ENCODE measurements at places on chromosomes 16 and 17.

DNA sequence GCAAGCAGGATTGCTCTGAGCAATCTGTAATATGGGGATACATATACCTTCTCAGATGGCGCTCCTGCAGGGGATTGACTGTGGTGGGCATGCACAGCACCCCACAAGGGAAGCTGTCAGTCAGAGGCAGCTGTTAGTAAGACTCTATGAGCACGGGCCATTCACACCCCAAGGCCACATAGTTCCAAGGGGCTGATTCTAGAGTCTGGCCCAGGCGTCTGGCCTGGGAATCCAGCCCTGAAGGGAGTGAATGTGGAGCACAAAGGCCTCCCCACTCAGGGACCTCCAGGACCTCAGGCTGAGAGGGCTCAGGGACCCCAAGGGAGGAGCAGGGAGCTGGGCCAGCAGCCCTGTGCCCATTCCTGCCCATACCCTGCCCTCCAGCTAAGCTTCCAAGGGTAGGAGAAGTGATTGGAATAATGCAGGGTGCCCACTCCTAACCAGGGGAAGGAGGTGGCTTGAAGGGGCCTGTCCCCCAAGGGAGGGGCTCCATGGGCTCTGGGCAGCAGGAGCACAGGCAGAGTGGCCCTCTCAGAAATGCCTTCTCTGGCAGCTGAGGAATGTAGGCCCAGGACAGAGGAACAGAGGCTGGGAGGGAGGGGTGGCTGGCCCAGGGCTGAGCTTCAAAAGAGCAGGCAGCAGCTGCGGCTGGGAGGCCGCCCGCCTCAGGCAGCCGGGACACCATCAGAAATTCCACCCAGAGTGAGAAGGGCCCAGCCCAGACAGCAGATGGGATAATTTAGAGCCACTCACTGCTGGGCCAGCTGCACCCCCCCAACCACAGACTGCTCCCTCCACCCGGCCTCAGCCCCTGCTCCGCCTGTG, 48.9 kb upstream of the MRPS23 start:
- no peak for DNase-seq

- DNase-seq = no peak
Observed at GRCh38 chr17:38421871-38422827, 6.1 kb upstream of the ARHGAP23 start.

DNA sequence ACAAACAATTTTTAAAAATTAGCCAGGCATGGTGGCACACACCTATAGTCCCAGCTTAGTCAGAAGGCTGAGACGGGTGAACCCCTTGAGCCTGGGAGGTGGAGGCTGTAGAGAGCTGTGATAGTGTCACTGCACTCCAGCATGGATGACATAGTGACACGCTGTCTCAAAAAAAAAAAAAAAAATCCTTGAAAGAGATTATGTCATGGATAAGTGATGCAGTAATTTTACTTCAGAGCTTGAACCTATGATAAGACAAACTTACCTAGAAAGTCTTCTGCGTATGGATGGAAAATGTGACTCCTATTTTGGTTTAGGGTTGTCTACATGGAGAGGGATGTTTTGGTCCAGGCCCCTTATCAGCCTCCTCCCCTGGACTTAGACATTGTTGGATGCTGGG, 51.8 kb downstream of the ELAC2 start:
- DNase-seq = no peak

DNA sequence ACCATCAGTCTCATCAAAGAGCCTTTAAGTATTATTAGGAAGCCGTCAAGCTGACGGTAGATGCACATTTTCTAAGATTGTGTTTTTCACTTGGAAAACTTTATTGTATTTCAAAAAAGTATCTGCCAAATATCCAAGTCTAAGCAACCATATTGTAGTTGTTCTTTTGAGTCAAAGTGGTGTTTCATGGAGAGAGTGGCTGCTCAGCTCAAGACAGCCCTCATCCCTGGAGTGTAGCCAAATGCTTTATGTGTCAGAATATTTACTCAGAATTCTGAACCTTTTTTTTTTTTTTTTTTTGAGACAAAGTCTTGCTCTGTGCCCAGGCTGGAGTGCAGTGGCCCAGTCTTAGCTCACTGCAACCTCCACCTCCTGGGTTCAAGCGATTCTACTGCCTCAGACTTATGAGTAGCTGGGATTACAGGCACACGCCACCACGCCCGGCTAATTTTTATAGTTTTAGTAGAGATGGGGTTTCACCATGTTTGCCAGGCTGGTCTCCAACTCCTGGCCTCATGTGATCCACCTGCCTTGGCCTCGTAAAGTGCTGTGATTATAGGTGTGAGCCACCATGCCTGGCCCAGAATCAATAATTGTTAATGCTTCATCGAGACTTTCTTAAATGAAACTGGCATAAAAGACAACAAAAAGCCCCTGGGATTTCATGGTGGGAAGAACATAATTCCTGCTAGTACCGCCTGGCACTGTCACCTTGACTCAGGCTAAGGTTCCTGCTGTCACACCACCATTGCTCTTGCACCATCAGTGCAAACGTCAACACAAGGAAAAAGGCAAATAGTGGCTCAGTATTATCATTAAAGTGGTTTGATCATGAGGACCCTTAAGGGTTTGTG, 45.5 kb downstream of the PRKCA start:
- peak; percentile 57 for DNase-seq

DNA sequence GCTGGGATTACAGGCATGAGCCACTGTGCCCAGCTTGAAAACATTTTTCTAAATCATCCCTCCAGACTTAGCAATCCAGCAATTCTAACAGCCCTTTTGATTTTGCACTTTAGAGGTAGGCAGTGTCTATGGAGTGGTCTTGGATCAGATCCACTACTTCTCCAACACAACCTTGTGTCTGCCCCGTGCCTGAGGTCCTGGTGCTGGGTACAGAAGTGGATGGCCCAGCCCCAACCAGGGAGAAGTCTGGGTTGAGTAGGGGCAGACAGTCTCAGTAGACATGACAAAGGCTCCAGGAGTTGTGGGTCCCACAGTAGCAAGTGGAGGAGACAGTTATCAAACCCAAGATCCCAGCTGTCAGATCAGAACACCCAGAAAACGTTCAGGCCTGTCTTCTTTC, 71.9 kb upstream of the CACNG5 start:
- DNase-seq = no peak

- DNase-seq = no peak
Observed at GRCh38 chr17:13576661-13577526, 24.8 kb downstream of the HS3ST3A1 start.

DNA sequence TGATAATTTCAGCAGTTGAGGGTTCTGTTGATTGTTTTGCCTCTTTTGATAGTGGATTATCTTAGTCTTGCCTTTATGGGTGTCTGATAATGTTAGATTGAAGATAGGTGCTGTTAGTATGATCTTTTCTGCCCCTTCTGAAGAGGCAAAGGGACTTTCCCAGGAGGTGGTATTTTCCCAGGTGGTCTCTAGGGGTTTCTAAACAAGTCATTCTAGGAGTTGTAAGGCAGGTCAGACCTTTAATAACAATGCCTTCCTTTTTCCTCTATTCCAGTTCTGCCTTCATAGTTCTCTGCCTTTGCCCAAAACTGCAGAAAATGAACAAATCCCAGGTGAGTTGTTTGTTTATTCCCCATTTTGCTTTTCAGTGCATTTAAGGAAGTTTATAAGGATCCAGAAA, 4.3 kb downstream of the ZFP1 start:
- no peak for DNase-seq

DNA sequence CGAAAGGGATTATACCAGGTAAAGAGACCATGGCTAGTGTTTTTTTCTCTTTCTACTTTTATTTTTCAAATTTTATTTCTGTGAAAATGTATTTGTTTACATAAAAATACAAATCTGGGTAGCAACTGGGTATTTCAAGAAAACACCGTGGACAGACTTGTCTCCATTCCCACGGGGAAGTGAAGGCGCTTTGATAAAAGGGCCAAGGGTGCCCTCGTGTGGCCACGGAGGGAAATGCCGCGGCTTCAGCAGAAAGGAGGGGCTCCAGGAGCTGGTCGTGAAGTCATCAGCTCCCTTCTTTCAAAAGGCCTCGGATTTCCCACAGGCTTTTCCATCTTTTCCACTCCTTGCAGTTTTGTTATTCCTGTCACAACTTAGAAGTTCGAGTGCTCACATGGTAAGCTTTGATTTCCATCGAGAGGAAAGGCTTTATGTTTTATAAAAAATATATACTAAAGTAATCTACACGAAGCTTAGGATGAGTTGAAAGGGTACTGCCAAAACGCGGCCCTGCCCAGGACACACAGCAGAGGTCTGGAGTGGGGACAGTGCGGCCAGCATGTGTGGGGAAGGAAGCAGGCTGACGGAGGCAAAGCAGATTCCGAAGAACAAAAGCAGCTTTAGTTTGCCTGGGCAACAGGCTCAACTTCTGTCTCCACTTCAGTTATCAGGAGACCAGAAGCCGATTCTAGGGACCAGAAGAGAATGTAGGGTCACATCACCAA, 15.3 kb upstream of the MNT start:
- DNase-seq = peak; percentile 61

- no peak for DNase-seq
Observed at GRCh38 chr17:67043283-67043682, 1.1 kb upstream of the CACNG1 start.

DNA sequence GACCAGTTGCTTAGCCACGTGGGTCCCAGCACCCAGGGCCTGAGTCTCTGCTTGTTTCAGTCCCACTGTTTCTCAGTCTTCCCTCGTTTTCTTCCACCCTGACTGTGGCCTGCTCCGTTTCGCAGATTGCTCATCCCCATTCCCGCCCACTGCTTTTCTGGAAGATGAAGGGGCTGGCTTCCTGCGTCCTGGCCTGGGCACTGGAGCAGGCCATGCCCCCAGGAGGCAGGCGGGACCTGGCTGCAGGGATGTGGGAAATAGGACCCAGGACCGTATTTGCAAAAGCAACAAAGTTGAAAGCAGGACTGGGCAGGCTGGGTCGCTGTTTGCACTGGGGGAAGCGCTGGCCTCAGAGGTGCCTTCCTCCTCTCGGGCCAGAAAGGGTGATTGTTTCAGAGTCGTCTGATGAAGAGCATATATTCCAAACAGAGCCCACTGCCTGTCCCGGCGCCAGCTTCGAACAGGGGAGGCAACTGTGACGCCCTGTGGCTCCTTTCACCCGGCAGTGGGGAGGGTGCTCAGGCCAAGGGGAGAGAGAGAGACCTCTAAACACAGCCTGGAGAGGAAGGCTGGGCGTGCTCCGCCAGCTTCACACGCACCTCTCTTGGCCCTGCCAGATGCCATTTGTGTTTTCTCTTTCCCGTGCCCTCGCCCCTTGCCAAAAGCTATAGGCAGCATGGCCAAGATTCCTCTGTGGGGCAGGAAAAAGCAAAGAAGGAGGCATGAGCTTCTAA, 108.6 kb downstream of the CMIP start:
- no peak for DNase-seq

- no peak for DNase-seq
Observed at GRCh38 chr16:48811478-48811877, 201.5 kb upstream of the N4BP1 start.

GRCh38 chr17:38893607-38894006, 23.7 kb downstream of the LASP1 start:
- no peak for DNase-seq

GRCh38 chr17:79075446-79075750, 774 bp downstream of the ENGASE start:
- DNase-seq = no peak

- peak; percentile 5 for DNase-seq
Observed at GRCh38 chr17:7809086-7809790, 24.8 kb upstream of the KDM6B start.

- DNase-seq = no peak
Observed at GRCh38 chr16:75019007-75019406, 20.2 kb downstream of the ZNRF1 start.

GRCh38 chr16:11672206-11673090, 4.2 kb downstream of the SNN start:
- DNase-seq = no peak

DNA sequence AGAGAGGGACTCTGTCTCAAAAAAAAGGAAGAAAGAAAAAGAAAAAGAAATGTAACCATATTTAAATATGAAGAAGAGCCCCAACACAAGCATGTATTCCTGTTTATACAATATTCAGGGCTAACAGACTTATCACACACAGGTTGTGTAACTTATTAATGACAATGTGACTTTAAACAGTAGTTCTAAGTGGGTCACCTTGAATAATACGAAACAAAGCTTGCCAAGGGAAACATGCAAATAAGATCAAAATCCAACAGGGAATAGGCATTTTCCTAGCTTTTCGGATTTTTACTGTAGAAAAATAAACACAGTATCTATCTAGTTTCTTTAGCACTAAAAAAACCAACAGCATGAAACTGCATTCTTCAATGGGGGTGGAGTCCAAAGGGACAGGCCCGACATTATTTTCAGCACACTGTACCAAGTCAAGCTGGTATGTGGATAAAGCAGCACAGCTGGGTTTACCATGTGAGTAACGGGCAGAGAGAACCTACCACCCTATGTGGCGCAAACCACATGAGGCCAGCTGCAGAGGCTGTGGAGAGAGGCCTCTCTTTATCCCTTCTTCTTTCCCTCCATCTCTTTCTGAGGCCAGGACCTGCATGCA, 45.3 kb downstream of the TOM1L2 start:
- no peak for DNase-seq

GRCh38 chr16:67236563-67237395, 9.8 kb downstream of the TMEM208 start:
- peak; percentile 17 for DNase-seq

DNA sequence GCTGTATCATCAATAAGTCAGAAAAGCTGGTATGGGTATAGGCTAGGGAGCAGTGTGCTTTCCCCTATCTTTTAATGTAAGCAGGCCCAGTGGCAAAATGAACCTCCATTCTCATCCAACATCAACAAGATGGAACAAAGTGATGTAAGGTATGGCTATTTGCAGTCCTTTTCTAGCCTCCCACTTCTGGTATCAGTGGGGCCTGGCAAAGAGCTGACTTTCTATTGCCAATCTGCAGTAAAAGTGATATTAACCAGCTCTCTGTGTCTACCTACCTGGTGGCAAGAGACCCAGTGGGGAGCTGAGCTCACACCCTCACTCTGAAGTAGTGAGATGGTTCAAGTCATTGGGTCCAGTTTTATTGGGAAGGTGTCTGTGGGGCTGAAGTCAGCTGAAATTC, 1492.6 kb downstream of the CDH11 start:
- DNase-seq = no peak

DNA sequence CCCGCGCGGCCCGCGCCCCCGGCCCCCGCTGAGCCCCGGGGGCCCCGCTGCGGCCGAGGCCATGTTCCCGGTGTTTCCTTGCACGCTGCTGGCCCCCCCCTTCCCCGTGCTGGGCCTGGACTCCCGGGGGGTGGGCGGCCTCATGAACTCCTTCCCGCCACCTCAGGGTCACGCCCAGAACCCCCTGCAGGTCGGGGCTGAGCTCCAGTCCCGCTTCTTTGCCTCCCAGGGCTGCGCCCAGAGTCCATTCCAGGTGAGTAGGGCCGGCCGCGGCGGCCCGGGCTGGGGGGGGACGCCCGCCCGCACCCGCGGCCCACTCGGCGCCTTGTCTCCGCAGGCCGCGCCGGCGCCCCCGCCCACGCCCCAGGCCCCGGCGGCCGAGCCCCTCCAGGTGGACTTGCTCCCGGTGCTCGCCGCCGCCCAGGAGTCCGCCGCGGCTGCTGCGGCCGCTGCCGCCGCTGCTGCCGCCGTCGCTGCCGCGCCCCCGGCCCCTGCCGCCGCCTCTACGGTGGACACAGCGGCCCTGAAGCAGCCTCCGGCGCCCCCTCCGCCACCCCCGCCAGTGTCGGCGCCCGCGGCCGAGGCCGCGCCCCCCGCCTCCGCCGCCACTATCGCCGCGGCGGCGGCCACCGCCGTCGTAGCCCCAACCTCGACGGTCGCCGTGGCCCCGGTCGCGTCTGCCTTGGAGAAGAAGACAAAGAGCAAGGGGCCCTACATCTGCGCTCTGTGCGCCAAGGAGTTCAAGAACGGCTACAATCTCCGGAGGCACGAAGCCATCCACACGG, 504 bp downstream of the MAZ start:
- peak; percentile 75 for DNase-seq
